ENCODE measurements at places on chromosomes 6 and 20.

DNA sequence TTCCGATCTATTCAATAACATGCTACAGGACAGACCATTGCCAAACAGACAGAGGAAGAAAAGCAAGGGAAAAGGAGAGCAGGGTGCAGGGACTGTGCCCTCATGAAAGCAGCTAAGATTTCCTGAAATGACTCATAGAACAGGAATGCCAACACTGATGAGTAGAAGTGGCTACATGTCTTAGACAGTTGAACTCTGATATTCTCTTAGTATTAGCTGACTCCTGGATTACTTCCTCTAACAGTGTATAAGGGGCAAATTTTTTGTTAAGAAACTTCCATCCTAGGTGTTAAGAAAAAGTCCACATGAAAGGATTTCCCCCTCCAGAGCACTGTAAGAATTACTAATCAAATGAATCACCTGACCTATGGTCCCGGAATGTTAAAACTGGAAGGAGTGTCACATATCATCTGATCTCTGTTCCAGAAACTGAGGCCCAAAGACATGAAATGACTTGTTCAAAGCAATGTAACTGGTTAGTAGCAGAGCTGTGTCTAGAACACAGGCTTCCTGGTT is 224.9 kb downstream of the IBTK start:
- DNase-seq, result no peak

DNA sequence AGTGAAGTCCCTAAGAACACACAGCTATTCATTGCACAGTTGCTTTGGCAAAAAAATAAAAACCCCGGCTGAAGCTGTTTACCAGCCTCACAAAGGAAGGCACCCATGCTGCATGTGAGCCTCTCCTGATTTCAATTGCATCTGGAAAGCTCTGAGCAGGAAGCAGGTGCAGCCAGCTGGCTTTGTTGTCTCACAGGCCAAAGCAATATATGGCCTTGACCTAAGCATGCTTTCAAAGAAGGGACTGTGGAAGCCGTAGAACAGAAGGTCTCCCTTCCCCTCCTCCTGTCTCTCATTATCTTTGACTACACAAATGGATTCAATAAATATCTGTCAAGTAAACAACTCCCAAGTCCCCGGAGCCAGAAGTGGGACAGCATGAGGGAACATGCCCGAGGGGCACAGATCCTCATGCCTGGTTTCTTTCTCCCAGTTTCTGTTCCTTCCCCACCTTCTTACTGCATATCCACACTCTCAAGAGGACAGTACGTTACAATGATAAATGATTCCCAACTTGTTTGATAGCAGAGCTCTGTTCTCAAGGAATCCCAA is 57.2 kb upstream of the PCSK2 start:
- no peak for DNase-seq

DNA sequence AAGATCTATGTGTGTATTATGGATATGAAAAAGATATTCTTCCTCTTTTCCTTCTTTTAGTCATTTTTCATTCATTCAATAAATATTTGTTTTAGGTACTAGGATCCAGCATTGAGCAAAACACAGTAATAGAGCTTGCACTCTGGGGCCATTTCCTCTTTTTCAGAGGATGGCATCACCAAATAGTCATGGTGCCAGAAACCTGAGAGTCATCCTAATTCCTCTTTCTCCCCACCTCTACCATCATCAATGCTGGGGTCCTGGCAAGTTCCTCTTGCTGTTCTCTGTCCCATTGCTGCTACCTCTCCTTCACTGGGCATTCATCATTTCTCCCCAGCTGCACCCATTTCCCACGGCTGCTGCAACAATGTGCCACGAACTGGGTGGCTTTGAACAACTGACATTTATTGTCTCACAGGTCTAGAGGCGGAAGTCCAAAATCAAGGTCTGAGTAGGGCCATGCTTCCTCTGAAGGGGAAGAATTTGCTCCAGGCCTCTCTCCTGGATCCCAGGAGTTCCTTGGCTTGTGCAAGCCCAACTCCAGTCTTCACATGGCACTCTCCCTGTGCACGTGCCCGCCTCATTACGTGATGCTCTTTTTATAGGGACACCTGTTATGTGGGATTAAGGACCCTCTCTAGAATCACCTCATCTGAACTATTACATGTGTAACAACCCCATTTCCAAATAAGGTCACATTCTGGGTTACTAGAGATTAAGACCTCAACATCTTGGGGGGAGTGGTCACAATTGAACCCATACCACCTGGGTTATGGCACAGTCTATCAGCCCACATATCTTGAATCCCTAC is 9.5 kb upstream of the IGF2R start:
- DNase-seq, result no peak

DNA sequence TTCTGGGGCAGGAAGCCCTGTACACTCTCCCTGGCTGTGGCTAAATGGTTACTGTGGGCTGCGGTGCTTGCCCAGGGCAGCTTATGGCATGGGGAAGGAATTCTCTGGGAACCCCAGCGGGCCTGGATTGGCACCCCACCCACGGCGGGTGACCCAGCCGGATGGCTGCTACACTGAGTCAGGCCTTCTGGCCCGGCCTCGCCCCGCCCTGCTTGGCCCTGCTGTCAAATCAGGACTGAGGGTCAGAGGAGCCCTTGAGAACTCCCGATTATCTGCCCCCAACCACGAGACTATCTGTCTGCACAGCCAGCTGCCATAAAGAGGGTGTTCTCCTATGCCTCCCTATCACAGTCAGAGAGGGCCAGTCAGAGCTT is 7.3 kb upstream of the ITPR3 start:
- peak; percentile 70 for DNase-seq

DNA sequence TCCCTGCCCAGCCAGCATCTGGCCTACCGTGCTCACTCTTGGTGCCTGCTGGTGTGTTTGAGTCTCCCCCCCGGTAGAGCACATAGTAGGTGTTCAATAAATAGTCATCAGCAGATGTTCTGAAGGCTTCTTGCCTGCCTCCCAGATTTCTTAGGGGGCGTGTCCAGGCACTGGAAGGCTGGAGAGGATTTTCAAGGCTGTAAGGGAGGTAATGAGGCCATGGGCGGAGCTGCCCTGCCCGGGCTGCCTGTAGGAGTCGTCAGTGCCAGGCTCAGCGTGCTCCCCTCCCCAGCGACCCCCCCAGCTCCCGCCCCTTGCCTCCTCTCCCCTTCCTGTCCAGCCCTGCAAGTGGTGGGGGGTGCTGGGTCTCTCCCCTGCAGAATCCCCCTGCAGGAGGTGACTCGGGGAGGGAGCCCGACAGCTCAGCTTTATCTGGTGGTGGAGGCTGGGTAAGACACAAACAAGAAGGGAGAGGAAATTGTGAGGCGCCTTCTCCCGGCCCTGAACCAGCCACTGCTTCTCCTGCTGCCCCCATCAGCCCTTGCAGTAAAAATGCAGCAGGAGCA is 55.9 kb downstream of the BCAS4 start:
- no peak for DNase-seq

- no peak for DNase-seq
Measured at GRCh38 chr20:22836877-22837276, 198.2 kb upstream of the SSTR4 start.

DNA sequence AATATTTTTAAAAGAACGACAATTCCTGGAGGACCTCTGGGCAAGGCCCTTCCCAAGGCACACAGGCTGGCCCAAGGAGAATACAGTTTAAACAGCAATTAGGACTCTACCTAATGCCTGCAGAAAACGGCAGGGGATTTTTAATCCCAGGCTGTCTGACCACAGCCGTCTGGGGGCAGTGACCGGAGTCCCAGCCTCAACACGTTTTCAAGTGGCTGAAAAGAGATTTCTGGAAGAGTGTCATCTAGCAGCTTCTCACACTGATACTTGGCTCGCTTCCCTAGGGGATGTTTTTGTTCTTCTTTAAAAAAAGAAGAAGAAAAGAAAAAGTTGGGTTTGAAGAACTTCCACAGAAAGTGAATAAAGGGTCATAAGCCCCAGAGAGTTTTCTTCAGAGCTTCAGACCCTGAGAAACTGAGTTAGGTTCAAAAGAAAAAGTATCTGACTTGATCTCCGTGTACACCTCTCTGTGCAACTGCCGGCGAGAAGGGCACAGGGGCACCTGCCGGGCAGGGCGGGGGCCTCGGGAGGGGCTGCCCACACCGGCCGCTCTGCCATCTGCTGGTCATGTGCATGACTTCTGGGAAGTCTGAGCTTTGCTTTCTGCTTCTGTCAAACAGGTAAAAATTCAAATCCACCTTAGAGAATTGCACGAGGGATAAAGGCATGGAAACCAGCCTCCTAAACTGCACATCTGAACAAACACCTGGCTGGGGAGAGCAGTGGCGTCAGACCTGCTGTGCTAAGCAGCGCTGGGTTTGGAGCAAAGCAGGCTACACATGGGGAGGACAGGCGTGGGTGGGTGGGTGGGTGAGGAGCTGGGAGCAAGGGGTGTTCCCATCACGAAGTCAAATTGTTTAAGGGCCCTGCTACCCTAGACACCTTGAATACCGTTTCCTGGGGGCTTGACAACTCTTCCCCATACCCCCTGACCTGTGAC is 33.0 kb downstream of the RRBP1 start:
- DNase-seq, result peak; percentile 18

DNA sequence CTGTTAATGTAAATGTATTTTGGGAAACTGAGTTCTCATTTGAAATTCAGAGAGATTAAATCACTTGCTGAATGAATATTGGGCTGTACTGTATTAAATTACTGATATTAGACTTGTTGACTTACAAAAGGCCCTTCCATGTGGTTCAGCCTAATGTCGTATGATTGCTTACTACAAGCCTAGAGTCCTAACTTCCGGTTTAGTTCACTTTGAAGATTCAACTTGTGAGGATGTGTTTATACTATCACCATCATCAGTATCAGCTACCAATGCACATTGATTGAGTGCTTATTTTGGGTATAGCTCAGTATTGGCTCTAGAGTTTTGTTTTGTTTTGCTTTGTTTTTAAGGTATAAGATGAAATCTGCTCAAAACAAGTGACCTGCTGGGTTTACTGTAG is 48.3 kb downstream of the FAM217A start:
- no peak for DNase-seq

- no peak for DNase-seq
Measured at GRCh38 chr6:111585974-111586315, 19.7 kb downstream of the TRAF3IP2 start.

GRCh38 chr6:15503346-15503680 is 159.5 kb downstream of the DTNBP1 start:
- no peak for DNase-seq

GRCh38 chr20:14950633-14951032 is 613.2 kb upstream of the FLRT3 start:
- no peak for DNase-seq

- DNase-seq, result no peak
Measured at GRCh38 chr6:56890066-56890465, 64.8 kb upstream of the BEND6 start.

GRCh38 chr6:14735956-14736486 is 509.8 kb upstream of the JARID2 start:
- no peak for DNase-seq

- DNase-seq, result no peak
Measured at GRCh38 chr6:129050086-129050485, 167.1 kb downstream of the LAMA2 start.

GRCh38 chr20:54557806-54558590 is 82.6 kb downstream of the DOK5 start:
- DNase-seq, result no peak

- no peak for DNase-seq
Measured at GRCh38 chr6:118810420-118811027, 83.4 kb upstream of the ASF1A start.

- DNase-seq, result no peak
Measured at GRCh38 chr20:8912096-8912495, 156.8 kb upstream of the PLCB4 start.

- DNase-seq, result no peak
Measured at GRCh38 chr6:15038013-15038791, 207.7 kb upstream of the JARID2 start.

Measured in tibial artery (tissue), 4 donors.